ENCODE measurements at places on chromosomes 13 and 19. TPM values are rescaled to one million over a fixed set of nuclear protein-coding genes. Genes with fewer than 3 reads are reported as not detected.

ATP8A2 gene
- total RNA-seq: 77.0 TPM

IGFL3 gene
- not detected for total RNA-seq

ZNF441 gene
- total RNA-seq: 35.8 TPM

ATP8B3 gene
- total RNA-seq: 0.69 TPM

CLEC4M gene
- not detected for total RNA-seq

IZUMO4 gene
- total RNA-seq: 8.5 TPM

POSTN gene
- 4.8 TPM for total RNA-seq

KASH5 gene
- not detected for total RNA-seq

CLC gene
- total RNA-seq: not detected

SMIM44 gene
- total RNA-seq: not detected

HPN gene
- total RNA-seq: 0.23 TPM

ZNF415 gene
- 31.8 TPM for total RNA-seq

LILRA2 gene
- 0.46 TPM for total RNA-seq

URAD gene
- total RNA-seq: not detected

ZNF177 gene
- 8.1 TPM for total RNA-seq

CKM gene
- total RNA-seq: not detected
